Erythroblast (primary cell): ENCODE measurements at places on chromosomes 2 and 18.
A peak's percentile ranks its signal among the peaks of the same experiment; 100 is the strongest.

DNA sequence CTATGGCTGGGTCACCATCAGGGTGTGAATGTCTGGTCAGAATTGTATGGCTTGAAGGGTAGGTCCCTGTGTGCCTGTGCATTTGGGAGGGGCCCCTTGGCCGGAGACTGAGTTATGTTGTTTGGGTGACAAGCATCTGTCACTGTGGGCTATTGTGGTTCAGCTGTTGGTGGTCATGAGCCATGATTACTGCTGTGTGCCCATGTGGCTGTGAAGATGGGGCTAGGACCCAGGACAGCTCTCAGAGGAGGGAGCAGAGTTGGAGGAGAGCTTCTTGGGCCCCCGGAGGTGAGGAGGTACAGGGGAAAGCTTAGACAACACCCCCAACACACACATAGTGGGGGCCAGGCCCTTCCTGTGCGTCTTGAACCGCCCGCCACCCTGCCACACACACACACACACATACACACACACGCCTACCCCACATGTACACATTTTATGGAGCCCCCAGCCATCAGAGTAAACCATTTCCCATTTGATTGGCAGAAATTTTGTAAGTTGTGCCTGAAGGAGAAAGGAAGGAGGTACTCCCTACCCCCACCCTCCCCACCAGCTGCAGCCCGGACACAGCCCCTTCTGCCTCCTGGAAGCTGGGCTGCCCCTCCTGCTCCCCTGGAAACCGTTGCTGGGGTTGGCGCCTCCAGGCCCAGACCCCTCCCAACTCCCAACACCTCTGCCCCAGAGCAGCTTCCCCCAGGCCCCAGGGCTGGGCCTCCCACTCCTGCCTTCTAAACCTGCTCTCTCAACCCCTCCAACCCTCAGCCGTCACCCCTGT lies 2.0 kb downstream of the GAREM2 start:
- DNase-seq, result peak; percentile 55

DNA sequence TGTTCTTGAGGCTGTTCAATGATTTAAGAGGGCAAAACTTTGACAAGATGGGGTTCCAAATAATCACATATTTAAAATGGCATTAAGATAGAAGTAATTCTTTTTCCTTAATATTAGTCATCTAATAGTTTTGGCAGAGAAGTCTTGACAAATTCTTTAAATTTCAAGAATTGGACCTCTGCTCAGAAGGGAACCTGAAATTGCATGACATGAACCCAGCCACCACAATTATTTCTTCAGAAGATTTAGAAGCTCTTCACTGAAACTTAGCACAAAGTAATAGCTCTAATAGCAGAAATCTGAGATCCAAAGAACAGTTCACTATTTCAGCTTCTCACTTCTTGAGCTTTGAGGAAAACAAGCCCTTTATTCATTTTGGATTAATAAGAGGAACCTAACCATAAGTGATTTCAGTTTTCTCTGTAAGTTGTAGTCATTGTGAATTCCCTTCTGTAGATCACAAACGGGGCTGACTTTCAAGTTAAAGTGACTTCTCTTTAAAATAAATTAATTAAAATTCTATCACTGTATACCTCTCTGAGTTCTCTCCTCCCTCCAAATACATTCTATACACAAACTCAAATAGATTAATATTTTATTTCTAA lies 100.6 kb upstream of the ITGA4 start:
- DNase-seq, result no peak

DNA sequence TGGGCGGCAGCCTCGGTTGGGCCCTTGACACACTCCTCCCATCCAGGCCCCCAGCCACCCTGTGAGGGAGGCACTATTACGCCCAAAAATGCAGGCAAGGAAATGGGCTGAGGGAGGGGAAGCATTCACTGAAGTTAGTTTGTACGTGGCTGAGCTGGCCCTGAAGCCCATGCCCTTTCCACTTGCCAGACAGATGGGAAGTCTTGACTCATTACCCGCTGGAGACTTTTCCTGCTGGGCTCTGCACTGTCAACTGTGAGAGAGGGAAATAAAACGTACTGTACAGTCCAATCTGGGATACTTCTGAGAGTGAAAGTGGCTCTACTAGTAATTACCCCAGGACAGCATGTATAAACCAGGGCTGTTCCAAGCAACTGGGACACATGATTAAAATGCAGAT lies 125.9 kb downstream of the MSH2 start:
- no peak for DNase-seq

DNA sequence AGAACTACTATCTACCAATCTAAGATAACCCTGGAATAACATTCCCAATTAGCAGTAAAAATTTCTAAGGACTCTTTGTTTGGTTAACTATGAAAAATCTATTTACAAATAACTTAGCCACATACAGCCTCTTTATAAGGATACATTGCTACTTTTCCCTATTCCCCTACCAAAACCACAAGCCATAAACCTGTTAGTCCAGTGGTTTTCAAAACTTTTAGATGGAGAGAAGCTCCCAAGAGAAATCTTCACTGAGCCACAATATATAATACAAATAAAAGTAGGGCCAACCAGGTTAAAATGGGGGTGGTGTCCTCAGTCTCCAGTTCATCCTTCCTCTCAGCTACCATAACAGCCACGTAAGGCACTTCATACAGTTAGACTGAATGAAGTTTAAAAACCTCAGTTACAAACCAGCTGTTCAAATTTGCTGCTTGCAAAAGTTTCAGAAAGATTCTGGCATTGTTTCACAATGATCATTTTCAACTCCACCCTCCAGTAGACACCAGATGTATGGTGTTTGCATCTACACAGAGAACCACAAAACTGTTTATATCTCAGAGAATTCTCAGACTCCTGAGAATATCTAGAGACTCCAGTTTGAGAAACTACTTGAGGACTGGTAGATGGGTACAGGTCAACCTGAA lies 26.0 kb downstream of the SOS1 start:
- no peak for DNase-seq

GRCh38 chr2:237696461-237696860 lies 69.1 kb downstream of the LRRFIP1 start:
- DNase-seq, result peak; percentile 31

DNA sequence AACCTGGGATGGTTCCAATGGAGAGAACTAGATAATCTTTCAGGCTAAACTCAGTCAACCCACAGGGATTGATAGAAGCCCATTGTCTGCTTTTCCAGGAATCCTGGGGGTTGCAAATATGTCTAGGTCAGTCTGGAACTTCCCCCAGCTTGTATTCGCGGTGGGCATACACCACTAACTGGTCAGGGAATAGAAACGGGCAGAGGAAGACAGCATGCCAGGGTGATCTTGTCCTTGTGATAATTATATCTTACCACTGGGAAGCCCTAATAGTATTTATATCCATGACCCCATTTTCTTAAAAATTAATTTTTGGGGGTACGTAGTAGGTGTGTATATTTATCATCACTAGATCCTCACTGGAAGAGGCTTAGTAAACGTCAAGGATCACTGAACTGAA lies 101.9 kb downstream of the SETBP1 start:
- no peak for DNase-seq

- no peak for DNase-seq
Measured at GRCh38 chr2:43220229-43220751, 6.1 kb downstream of the ZFP36L2 start.

DNA sequence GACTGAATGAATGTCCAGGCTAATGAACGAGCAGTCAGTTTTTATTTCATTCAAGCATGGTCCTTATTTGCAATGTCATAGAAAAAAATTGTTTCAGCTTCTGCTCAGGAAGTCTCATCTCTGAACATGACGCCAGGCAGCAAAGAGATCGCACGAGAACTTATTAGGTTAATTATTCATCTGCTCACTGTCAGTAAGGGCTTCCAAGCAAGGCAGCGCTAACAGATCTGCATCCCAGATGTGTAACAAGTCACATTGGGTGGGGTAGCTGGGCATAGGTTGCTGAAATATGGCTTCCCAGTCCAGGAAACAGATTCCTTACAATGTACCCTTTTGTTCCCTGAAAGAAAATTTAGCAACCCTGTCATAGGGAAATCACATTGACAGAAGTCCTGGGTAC lies 63.5 kb downstream of the ANKRD44 start:
- no peak for DNase-seq

DNA sequence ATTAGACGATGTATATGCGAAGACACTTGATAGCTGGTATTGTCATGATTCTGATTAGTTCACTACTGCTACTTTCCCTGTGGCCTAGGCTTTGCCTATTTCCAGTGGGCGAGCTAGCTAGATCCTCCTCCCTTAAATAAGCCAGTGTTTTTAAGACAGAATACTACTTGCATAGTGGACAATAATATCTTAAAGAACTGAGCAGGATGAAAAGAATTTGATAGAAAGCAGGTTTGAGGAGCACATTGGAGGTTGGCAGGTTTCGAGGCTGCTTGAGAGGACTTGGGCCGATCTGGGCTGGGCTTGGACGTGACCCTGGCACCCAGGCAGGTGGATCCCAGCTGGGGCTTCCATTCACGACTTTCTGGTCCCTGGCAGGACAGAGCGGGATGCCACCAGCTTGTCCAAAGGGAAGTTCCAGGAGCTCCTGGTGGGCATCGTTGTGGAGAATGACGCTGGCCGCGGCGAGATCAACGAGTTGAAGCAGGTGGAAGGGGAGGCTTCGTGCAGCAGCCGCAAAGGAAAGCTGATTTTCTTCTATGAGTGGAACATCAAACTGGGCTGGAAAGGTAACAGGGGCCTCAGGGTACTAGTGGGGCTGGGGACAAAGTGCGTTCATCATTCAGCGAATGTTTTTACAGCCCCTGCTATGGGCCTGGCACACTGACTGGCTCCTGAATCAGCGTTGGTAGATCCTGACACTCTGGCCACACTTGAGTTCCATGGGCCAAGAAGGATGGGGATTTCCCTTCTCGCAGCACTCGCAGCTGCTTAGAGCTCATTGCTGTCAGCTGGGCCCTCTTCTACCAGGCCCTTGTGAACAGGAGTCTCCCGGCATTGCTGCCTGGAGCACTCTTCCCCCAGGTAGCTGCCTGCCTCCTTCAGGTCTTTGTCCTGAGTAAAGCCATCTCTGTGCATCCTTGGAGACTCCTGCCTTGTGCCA lies 16.9 kb downstream of the C2orf74 start:
- peak; percentile 18 for DNase-seq

- DNase-seq, result no peak
Measured at GRCh38 chr18:78245451-78245850, 734.2 kb upstream of the SALL3 start.

DNA sequence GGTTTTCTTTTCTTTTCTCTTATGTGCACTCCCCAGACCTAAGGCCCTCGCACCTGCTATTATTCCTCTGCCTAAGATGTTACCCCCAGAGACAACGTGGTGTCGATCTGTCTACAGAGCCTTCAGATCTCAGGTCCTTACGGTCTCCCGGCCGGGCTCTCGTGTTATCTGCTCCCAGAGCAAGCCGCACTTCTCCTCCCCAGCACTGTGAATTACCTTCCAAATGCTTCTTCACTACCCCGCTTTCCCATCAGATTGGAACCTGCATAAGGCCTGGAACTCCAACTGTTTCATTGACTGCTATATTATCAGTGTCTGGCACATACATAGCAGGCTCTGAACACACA lies 71.2 kb upstream of the ODC1 start:
- no peak for DNase-seq

DNA sequence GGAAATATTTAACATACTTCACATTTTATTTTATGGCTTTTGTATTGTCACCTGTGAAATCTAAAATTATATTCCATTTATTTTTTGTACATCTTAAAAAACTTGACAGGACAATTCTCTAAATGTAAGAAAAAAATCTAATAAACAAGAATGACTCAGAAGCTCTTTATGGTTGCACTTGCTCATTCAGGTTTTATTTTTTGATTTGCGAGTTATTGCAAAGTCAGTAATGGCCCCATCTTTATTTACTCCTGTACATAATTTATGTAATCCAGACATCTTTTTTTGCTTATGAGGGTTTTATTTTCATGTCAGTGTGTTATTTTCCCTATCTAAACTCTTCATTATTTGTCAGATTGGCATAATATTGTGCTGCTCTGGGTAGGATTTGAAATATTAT lies 145.1 kb downstream of the MBD5 start:
- peak; percentile 29 for DNase-seq

- no peak for DNase-seq
Measured at GRCh38 chr2:126392889-126393288, 263.1 kb upstream of the GYPC start.

- DNase-seq, result no peak
Measured at GRCh38 chr2:212915121-212915782, 236.2 kb downstream of the IKZF2 start.

DNA sequence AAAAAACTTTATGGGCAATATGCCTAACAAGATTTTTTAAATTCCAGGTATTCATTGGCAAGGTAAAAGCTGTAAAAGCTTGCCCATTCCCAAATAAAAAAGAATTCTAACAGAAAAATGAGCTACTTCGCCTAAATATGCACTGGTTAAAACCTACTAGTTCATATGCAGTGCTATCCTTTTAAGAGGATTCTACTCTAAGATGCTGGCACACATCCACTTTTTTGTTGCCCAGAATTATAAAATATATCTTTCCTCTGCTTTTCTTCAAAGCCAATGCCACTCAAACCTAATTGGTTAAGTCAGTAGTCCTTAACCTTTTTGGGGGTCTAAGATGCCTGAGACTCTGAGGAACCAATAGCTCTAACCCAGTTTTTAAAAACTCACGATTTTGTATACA lies 3.2 kb downstream of the XPO1 start:
- peak; percentile 40 for DNase-seq

GRCh38 chr2:26298286-26298637 lies 47.7 kb upstream of the SELENOI start:
- no peak for DNase-seq

DNA sequence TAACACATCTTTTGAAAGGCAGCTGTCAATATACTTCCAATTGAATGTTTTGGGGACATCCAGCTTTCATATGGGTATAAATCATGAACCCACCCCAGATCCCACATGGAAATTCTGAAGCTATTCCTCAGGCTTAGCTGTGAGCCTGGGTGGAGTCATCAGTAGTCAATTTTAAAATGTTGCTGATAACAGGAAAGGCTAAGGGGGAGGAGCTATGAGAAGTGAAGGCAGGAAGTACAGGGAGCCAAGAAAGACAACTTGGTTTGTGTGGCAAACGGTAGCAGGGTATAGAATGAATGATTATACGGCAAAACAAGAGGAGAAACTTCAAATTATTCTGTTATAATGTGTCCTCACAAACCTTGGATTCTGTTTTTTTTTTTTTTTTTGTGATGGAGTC lies 108.6 kb downstream of the QPCT start:
- no peak for DNase-seq

- DNase-seq, result no peak
Measured at GRCh38 chr2:159226059-159226461, 60.4 kb downstream of the WDSUB1 start.

- DNase-seq, result no peak
Measured at GRCh38 chr2:8058652-8059051, 623.2 kb upstream of the ID2 start.

- no peak for DNase-seq
Measured at GRCh38 chr2:63663013-63663864, 74.5 kb downstream of the MDH1 start.

DNA sequence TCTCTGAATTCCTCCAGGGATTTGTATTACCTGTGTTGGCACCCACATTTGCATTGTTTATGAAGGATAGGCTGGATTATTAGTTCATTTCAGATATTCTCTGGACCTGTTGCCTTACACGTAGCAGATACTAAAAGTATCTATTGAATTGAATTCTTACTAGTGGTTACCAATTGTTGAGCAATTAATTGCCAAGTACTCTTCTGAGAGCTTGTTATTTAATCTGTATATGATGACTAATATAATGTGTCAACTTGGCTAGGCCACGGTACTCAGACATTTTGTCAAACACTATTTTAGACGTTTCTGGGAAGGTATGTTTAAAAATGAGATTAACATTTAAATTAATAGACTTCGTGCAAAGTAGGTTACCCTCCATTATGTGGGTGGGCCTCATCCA lies 2.5 kb upstream of the SPP2 start:
- no peak for DNase-seq

GRCh38 chr2:241265506-241265905 lies 50.0 kb downstream of the HDLBP start:
- DNase-seq, result no peak
